ENCODE measurements at places on chromosomes 7 and 10.
A peak's percentile ranks its signal among the peaks of the same experiment; 100 is the strongest.

GRCh38 chr7:74674166-74674565 is 16.6 kb downstream of the GTF2I start:
- no peak for DNase-seq

GRCh38 chr7:46784732-46785131 is 797.2 kb downstream of the TNS3 start:
- DNase-seq: no peak

- no peak for DNase-seq
Measured at GRCh38 chr10:116696919-116697318, 45.4 kb downstream of the HSPA12A start.

DNA sequence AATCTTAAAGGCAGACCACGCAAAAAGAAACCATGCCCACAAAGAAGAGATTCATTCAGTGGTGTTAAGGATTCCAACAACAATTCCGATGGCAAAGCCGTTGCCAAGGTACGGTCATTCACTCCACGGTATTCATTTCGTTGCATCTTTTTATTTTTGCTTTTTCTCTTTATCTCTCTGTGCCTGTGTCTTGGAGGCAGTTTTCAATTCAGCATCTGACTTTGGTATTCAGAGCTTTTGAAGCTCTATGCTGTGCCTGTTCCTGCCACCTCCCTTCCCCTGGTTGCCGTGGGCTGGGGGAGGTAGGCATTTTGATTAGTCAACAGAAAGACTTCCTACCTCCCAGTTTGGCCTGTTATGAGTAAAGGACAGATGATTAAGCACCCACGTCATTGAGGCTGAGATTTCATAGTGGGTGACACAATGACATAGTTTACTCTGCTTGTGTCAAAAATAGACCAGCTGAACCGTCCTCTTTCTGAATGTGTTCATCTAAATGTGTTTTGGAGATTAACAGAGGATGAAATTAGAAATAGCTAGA is 149.5 kb downstream of the ARID5B start:
- peak; percentile 73 for DNase-seq
